ENCODE measurements at places on chromosomes 12 and 14.

- DNase-seq = no peak
These were observed 1.0 kb upstream of the SUDS3 start for GRCh38 chr12:118375348-118375747.

- DNase-seq = no peak
These were observed 45.5 kb upstream of the EML1 start for GRCh38 chr14:99747582-99748330.

DNA sequence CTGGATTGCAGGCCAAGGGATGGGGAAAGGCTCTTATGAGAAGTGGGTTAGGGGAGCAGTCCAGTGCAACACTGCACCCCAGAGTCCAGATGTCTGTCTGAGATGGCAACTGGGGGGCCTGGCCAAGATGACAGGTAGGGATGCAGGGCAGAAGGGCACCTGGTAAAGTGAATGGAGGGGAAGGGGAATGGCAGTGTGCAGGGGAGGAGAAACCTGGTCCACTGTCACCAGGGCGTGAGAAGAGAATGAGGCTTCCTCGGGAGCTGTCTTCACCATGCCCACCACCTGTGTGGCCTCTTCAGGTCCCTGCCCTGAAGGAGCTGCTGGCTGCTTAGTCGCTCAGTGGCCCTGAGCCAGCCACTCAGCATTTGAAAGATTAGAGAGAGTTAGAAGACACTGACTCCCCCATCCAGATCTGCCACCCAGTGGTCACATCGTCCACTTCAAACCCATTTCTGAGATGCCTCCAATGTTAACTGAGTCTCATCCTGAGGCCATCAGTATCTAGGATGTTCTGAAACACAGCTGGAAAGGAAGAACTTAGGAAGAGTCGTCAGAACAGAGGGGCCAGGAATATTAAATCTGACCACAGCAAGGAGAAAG is 57.3 kb downstream of the PLEKHG3 start:
- DNase-seq = no peak

- DNase-seq = no peak
These were observed 20.5 kb upstream of the MTERF2 start for GRCh38 chr12:107007411-107007810.

GRCh38 chr14:35402323-35403113 is 2.0 kb downstream of the NFKBIA start:
- no peak for DNase-seq

GRCh38 chr14:76939015-76939742 is 89.3 kb downstream of the IRF2BPL start:
- no peak for DNase-seq

GRCh38 chr14:37830271-37830670 is 234.8 kb downstream of the TTC6 start:
- DNase-seq = no peak

DNA sequence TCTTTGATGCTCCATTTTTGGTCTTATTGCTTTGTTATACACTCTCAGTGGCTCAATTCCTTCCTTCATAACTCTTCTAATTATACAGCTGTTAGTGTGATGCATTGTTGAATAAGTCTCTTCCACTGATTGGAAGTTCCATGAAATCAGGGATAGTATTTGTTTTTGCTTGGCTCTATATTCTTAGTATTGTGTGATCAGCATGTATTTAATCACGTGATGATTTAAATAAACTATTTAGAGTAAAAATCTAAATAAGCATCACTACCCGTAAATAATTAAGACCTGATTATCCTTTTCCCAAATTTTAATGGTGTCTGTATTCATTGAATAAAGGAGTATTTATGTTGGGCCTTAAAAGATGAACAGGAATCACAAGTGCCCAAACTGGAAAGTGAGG is 355.7 kb downstream of the NPAS3 start:
- no peak for DNase-seq

Data from activated T-helper 1 cell treated with anti-CD3 and anti-CD28 coated beads, Interleukin-2, amount 50 U/mL, for 16 hours (primary cell).